ENCODE measurements at places on chromosomes 2 and 18.

GRCh38 chr2:174827371-174828369 is 63.4 kb upstream of the CHRNA1 start:
- no peak for DNase-seq

DNA sequence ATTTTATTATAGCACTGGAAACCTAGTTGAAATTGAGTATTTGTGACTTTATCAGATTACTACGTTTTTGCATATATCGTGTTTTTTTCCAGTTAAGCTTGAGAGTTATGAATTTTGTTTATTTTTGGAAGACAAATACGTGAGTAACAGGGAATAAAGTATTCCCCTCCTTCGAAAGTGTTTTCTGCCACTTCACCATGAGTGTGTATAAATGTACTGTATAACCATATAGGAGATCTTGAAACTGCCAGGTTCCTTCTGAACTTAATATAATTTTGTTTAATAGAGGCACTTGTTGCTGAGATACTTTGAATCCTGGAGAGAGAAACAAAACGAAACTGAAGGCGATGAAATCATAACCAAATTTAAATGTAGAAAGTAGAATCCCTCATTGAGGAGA is 1004.4 kb upstream of the ZEB2 start:
- DNase-seq: no peak

GRCh38 chr2:220277445-220277975 is 650.1 kb downstream of the SLC4A3 start:
- DNase-seq: no peak

- no peak for DNase-seq
Measured at GRCh38 chr2:36562240-36562639, 35.7 kb downstream of the FEZ2 start.

DNA sequence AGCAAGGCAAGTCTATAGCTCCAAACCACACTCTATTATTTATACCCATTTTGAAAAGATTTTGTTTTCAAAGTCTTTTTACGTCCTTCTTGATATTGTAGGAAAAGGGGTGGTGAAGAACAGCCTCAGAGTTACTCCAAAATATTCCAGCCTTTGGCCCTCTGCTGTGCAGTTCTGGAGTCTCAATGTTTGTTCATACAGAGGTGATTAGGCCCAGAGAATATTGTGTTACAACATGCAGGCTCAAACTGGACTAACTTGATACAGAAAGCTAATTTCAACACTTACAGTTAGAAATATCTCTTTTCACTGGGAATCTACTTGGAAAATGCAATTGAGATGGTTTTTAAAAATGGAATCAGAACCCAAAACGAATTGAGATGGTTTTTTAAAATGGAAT is 40.4 kb upstream of the SLC25A52 start:
- DNase-seq: no peak

- no peak for DNase-seq
Measured at GRCh38 chr18:78611201-78611800, 368.3 kb upstream of the SALL3 start.

DNA sequence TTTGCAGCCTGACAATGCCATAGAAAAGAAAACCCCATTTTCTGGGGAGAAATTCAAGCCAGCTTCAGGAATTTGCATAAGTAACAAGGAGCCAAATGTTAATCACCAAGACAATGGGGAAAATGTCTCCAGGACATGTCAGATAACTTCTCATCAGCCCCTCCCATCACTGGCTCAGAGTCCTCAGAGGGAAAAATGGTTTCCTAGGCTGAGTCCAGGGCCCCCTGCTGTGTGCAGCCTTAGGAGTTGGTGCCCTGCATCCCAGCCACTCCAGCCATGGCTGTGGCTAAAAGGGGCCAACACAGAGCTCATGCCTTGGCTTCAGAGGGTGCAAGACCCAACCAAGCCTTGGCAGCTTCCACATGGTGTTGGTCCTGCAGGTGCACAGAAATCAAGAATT is 63.7 kb upstream of the FANCL start:
- no peak for DNase-seq

All from GM13976 (cell line).